ENCODE measurements at places on chromosomes 11 and 22.

- no peak for DNase-seq
These were observed 53.5 kb downstream of the ENDOD1 start for GRCh38 chr11:95143106-95143681.

- no peak for DNase-seq
These were observed 10.0 kb downstream of the IGSF9B start for GRCh38 chr11:133946541-133947318.

DNA sequence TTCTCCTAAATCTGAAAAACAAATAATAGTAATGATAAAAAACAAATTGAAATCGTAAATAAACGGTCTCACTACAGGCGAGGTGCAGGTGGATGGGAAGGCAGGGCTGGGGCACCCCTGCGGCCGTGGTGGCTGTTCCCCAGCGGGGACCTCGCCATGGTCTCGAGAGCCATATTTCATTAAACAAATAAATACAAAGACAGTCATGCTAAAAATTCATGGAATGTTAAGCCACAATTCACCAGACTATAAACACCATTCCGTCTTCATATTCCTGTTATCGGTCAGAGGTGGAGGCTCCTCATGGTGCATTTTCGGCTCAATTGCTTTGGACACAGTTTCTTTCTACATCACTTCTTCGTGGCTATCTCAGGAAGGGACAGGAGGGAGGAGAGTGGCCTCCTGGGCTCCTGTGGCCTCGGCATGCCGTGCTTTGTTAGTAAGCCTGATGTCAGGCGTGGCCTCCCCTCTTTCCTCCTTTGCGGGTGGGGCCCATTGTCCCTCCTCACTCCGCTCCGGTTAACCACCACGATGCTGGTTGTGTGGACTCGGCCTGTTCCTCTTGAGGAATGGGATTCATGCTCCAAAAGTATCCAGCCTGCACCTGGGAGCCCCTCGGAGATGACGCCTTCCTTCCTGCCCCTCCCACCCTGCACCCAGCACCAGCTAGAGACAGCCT is 16.1 kb upstream of the BRSK2 start:
- no peak for DNase-seq

DNA sequence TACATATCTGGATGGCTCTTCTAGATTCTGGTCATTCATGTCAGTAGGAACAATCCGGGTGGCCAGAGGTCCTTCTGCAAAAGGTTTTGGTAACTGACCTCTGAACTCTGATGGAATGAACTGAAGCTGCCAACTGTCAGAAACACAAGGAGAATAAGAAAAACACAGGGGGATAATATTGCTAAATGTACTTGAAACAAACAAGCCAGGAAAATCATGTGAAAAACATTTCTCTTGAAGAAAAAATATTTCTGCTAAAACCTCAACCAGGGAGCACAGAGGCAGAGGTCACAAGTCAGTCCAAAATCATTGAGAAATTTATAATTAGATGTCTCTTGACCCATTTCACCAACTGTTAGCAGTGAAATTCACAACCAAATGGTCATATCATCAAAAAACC is 35.2 kb downstream of the ALG9 start:
- no peak for DNase-seq

All from stimulated activated naive B cell treated with anti-CD40 and anti-IgM and Interleukin-4, amounts not matched to agents 10 μg/mL and 1 μg/mL and 100 μg/mL, for 72 hours (primary cell).